D721Med (cell line): ENCODE measurements at places on chromosomes 11 and 22.
A peak's percentile ranks its signal among the peaks of the same experiment; 100 is the strongest.

DNA sequence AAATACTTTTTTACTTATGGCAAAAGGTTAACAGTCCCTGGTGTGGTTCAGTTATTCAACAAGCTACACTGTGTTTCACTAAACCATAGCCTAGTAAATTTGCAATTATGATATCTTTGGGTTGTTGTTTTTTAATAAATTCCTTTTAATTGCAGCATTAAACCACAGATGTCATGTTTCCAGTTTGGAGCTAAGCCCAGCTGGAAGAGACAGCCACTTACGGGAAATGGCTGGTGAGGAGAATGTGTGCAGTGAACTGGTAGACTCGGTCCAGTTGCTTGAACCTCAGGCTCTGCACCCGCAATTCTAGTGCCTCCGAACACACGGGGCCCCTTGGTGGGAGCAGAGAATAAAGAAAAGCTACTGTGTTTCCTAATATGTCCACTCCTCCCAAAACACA is 70.8 kb downstream of the WNT11 start:
- no peak for DNase-seq

DNA sequence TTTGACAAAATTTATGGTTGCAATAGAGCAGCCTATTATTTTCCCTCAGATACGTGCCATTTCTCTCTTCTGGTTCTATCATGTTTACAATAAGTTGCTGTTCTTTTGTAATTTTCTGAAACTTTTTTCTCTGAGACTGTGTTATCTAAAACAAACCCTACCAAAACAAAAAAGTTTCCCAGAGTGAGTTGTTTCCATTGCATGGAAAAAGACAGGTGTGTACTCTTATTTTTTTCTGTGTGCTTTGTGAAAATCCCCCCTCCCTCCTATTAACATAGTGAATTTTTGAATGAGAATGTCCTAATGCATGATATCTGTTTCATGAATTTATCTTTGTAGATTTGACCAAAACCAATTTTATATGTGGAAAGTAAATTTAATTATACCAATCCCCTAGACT is 137.6 kb downstream of the DDX10 start:
- DNase-seq: no peak

- DNase-seq: no peak
Measured at GRCh38 chr22:43300891-43301676, 42.1 kb downstream of the SCUBE1 start.

GRCh38 chr11:10778217-10778970 is 27.3 kb downstream of the CTR9 start:
- no peak for DNase-seq

DNA sequence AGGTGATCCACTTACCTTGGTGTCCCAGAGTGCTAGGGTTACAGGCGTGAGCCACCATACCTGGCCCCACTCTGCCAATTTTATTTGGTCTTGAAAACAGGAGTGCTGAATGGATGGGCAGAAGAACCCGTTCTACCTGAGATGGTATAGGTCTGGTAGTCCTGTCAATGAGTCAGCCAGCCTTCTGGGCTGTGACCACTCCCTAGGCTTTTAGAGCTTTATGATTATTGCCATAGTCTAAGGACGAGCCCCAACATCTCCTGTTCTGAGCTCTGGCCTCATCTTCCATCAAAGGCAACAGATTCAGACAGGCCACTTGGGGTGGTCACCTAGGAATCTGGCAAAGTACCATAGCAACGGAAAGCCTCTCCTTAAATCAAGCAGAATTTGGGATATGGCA is 11.5 kb downstream of the ZDHHC5 start:
- no peak for DNase-seq

- DNase-seq: peak; percentile 29
Measured at GRCh38 chr22:22060200-22061084, 77.9 kb upstream of the TOP3B start.

DNA sequence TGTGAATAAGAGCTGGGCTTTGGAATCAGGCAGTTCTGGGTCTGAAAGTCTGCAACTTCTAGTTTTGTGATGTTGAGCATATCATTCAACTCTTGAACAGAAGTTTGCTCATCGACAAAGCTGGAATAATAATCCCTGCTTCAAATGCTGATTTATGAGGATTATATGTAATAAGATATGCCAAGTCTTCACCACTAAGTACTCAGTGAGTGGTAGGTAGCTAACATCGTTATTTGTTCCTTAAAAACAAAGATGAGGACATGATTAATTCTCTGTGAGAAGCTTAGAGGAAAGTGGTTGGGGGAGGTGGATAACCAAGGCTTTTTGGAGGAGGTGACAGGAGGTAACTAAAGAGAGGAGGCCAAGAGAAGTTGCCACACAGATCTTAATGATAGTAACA is 96.5 kb downstream of the ME3 start:
- no peak for DNase-seq

DNA sequence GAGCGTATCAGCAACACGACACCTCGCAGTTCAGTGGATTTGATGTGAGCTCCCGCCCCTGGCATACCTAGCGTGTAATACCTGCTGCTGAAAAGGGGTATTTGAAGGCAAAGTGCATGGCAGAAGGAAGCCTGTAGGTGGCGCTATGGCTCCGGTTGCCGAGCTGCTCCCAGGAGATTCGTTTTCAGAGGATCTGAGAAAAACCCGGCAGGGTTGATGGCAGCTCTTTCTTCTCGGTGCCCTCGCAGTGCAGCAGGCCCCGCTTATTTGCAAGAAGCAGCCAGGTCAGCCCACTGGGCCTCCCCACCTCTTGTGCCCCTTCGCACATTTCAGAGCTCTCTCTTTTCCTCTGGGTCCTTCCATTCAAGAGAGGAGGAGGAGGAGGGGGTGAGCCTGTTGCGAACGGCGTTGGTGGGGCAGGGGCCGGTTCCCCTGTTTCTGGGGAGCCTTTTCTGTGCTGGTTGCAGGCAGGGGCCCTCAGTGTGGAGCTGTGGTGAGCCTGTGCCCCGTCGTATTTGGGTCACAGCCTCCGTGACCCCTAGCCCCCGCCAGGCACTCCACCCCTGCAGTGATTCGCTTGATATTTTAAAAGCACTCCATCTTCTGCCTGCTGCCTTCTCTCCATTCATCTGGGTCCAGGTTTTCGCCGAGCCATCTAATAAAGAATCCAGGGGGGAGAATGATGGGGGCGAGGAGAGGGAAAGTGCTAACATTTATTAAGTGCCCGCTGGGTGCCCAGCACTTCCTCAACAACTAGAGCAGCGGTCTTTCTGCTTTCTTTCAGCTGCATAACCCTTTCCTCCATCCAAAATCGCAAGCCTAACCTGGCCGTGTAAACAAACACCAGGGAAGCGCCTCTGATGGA is 85.3 kb upstream of the SYT13 start:
- DNase-seq: peak; percentile 92

GRCh38 chr11:47886096-47886495 is 37.9 kb upstream of the NUP160 start:
- DNase-seq: no peak

- no peak for DNase-seq
Measured at GRCh38 chr11:8839957-8840945, 70.7 kb upstream of the AKIP1 start.

GRCh38 chr22:20393705-20394476 is at the start of gene ZNF74:
Gene ZNF74 (plus strand): TSS chr22:20394151. CDS start chr22:20394629, 478 bp downstream.
- DNase-seq: no peak

GRCh38 chr11:63613517-63614135 is 607 bp downstream of the PLAAT3 start:
- no peak for DNase-seq

- DNase-seq: no peak
Measured at GRCh38 chr11:1499261-1499890, 12.8 kb upstream of the MOB2 start.

GRCh38 chr22:46196278-46196677 is 46.0 kb downstream of the PPARA start:
- no peak for DNase-seq

GRCh38 chr11:94851864-94852636 is 83.9 kb downstream of the AMOTL1 start:
- DNase-seq: no peak

- no peak for DNase-seq
Measured at GRCh38 chr11:132802947-132803346, 729.4 kb downstream of the OPCML start.

DNA sequence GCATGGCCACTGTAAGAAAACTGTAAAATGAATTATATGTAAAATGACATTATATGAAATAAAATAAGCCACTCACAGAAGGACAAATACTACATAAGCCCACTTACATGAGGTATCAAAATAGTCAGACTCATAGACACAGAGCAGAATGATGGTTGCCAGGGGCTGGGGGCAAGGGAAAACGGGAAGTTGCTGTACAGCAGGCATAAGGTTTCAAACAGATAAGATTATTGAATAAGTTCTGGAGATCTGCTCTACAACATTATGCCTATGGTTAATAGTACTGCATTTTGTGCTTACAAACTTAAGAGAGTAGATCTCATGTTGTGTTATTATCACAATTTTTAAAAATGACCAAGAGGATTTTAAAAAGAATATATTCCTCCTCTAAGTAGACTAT is 32.7 kb upstream of the HEPHL1 start:
- no peak for DNase-seq

- DNase-seq: no peak
Measured at GRCh38 chr22:38441620-38442287, 13.2 kb downstream of the KCNJ4 start.

GRCh38 chr22:37617431-37617830 is 8.8 kb downstream of the GGA1 start:
- no peak for DNase-seq

- no peak for DNase-seq
Measured at GRCh38 chr22:29883775-29884097, 762 bp downstream of the MTMR3 start.

DNA sequence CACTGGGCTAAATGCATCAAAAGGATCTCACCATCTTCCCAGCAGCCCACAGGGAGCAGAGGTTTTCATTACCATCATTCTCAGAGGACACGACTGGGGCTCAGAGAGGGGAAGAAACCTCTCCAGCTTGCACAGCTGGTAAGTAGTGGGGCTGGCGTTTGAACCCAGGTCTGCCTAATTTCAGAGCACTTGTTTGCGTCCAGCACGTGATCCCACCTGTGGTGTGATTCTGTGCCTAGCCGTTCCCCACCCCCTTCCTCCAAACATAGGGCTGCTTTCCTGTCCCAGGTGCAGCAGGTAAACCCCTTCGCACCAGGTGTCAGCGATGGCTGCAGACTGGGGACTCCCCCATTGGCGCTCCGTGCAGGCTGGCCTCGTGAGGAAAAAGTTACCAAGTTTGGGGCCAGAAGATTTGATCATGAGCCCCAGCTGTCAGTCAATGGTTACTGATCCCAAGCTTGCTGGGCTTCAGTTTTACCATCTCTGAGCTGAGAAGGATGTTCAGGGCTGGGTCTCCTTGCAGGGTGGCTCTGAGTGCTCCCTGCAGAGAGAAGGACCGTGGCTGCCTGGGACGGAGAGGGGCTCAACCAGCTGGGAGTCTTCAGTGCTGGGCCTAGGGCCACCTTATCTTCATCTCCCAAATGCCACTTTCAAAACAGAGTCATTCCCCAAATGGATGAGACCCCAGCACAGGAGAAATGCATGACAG is 445.6 kb downstream of the TBC1D22A start:
- DNase-seq: no peak

- no peak for DNase-seq
Measured at GRCh38 chr22:29499852-29500251, 19.8 kb downstream of the NEFH start.

DNA sequence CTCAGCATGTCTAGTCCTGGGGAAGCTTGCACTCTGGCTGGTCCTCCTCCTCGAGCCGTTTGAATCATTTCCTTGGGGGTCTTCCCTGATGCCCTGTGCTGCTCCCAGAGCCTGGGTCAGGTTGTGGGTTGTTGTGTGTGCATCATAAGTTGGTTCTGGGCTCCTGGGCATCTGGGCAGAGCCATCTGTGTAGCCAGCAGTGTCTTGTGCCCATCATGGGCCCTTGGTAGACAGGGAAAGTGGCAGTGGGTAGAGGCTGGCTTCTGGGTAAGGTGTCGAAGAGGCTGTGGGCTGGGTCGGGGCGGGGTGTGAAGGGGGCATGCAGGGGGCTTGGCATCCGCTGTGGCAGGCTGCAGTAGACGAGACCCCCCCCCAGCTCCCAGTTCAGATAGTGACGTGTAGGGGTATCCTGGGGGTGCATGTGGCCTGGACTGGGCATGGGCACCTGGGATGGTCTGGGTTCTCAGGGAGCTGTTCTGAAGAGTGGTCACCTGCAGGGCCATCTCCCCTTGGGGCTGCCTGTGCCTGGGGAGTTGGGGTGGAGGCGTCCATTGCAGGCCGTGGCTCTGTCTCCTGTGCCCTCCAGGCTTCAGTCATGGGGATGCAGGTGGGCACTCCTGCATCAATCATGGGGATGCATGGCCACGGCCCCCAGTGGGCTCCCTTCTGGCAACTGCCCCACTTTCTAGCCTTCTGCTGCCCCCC is 7.2 kb upstream of the TRMT2A start:
- DNase-seq: no peak

GRCh38 chr11:68375766-68376165 is 63.4 kb downstream of the LRP5 start:
- DNase-seq: no peak

- DNase-seq: no peak
Measured at GRCh38 chr11:114260483-114260882, 35.7 kb upstream of the NNMT start.

DNA sequence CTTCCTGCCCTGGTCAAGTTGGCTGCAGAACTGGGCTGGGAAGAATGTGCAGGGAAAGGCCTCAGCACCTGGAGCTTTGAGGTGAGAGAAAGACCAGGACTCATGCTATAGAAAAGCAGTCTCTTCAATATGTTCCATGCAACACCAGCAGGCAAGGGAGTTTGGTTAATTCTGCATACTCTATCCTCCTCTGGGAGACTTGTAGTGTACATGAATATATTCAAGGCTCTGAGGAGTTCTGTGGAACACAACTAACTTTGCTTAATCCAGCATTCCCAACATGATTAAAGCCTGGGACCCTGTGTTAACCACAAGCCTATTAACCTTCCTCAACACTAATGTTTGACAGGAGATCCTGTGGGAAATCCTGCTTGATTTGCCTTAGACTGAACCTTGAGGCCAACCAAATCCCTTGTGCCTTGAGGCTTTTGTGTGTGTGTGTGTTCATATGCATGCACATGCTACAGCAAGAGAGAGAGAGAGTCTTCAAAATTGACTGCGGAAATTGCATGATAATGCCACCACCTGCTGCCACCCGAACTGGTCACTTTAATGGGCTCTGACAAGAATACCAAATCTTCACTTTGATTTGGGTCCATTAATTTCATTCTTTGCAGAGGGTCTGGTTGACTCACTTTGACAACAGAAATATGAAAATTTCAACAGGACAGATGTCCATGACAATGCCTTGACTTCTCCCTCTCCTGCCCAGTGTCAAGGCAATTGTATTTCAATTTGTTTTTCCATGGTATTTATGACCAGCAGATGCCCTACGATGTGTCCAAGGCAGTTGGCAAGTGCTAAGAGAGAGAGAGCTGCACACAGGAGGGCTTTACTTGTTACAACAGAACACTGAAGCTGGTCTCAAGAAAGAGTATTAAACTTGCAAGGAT is 238.2 kb upstream of the ZBED5 start:
- DNase-seq: no peak
